ENCODE measurements at places on chromosomes 2 and 18.

DNA sequence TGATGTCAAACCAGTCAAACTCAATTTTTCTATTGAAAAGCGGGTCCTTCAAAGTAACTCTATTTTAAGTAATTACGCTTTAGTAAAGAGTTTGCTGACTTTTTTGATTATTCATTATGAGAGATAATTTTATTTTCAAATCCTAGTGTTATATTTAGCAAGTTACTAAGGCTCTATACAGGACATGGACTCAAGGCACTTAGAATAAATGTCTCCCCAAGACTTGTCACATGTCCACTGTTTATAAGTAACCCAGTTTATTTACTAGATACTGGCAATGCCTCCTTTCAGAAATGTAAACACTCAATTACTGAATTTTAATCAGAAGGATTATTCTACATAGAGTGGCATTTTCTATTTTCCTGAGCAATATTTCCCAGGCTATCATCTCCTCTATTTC lies 638.1 kb downstream of the ERBB4 start:
- no peak for DNase-seq

GRCh38 chr2:7013471-7014160 lies 96.4 kb downstream of the RNF144A start:
- DNase-seq, result no peak

DNA sequence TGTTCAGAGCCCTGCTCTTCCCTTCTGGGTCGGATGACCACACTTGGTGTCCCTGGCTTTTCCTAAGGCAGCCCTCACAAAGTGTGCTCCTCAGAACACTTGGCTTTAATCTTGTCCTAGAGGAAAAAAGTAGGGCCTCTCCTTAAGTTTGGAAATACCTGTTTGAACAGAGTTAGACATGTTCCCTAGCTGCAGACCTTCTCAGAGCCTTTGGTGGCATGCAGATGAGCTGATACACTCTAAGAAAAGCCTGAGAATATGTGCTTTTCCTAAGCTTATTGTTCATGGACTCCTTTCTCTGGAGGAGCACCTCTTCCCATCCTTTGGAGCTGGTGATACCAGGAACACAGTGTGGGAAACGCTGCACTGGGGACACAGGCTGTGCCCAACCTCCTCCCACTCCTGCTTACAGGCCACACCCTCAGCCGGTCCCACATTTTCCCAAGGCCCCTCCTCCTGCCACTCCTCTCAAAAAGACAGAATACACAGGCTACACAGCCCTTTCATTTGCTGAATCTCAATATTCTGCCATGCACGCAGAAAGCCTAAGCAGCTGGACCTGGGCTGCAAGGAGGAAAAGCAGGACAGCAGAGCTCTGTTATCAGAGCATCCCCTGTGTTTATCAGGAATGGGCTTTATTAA lies 443.6 kb downstream of the NBAS start:
- DNase-seq, result no peak

- no peak for DNase-seq
Measured at GRCh38 chr18:80037869-80038630, 3.8 kb downstream of the RBFA start.

DNA sequence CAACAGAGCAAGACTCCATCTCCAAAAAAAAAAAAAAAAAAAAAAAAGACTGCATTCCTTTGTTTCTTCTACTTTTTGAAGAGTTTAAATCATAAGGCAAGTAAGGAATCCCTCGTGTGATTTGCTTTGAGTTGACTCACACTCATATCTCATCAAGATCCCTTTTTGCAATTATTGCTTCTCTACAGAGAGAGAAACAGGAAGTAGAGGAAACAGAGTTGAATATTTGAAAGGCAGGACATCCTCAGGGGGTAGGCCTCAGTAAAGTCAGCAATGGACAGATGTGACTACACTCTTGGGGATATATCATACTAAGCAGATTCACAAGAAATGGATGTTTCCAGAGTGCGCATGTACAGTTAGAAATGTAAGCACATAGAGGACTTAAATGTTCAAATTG lies 11.2 kb upstream of the EFR3B start:
- DNase-seq, result peak; percentile 52

- DNase-seq, result peak; percentile 13
Measured at GRCh38 chr2:127305990-127306585, 12.1 kb upstream of the ERCC3 start.

- DNase-seq, result peak; percentile 16
Measured at GRCh38 chr2:241041589-241042158, 43.3 kb downstream of the SNED1 start.

- no peak for DNase-seq
Measured at GRCh38 chr2:180618570-180618969, 361.8 kb upstream of the UBE2E3 start.

DNA sequence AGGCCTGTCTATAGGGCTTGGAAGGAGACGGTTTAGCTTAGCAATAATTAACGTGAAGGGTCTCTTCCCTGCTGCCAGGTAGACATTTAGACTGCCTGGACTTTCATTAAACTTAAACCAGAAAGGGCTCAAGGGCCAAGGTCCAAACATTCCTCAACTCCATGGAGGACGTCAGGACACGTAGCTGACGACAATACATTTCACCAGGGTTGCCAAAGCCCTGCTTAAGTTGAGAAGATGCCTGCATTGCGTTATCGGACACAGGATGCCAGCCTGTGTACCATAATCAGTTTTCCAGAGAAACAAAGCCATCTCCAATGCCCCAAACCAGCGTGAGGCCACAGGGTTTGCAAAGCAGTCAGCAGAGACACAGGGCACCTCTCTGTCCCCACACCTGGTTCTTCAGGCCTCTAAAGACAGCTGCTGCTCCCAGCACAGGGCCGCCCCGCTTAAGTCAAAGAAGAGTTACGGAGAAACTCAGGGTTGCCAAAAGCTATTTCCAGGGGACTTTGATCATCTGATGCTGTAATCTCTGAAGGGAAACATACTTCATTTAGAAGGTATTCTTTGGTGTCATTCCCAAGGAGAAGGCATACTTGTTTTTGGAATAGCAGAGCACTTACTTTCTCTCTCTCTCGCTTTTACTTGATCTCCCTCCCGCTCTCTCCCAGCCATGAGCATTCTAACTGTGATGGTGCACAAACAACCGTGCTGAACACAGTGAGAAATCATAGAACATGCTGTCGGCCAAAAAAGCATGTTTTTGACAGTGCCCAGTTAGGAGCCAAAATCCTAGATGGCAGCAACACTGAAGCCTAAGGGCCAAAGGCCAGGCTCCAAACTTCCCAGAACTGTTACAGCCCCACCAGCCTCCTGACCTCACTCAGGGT lies 46.0 kb downstream of the TTC32 start:
- DNase-seq, result no peak

DNA sequence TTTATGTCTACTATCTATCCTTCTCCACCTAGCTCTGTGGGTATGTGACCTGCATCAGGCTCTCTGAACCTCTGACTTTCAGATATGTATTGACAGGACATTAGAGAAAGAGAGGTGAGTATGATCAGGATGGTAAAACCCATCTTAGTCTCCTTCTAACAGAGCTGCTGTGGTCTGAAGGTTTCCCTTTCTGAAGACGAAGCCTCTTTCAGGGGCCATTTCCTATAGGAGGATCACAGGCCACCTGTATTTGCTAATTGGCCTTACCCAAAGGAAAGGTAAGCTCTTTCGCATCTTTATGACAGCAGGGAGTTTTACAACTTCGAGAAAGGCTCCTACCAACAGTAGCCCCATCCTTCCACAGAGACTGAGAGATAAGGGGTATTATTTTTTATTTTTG lies 442.9 kb downstream of the KCNJ3 start:
- no peak for DNase-seq

DNA sequence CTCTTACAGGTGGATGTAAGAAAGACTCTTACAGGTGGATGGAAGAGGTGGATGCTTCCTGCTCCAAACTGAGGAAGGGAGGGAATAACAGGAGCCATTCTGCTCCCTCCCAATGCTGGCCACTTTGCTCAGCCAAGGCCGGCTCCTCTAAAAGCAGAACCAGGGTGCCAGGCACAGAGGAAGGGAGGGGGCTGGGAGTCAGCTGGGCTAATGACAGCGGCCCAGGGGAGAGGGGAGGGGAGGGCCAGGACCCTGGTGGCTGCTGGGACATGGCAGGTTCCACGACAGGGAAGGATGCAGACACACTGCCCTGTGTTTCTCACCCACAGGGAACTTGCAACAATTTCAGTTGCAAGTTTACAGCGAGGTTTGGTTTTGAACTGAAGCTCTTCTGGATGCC lies 173.4 kb downstream of the ANAPC1 start:
- no peak for DNase-seq

GRCh38 chr2:144477957-144478311 lies 42.0 kb downstream of the ZEB2 start:
- no peak for DNase-seq

DNA sequence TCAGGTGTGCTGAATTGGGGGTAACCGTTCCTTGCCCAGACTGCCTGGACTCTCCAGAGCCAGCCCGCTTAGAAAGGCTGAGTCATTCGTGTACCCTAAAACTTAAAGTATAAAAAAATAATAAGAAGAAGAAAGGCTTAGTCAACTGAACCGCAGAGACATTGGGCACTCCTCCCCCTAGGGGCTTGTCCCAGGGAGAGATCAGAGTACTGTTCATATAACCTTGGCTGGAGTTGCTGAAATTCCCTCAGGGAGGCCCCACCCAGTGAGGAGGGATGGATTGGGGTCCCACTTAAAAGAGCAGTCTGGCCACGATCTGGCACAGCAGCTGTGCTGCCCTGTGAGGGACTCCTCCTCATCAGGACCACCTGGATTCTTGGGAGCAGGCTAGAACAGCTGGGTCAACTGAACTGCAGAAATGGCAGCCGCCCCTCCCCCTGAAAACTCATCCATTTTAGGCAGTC lies 37.2 kb downstream of the ANKRD12 start:
- peak; percentile 26 for DNase-seq

DNA sequence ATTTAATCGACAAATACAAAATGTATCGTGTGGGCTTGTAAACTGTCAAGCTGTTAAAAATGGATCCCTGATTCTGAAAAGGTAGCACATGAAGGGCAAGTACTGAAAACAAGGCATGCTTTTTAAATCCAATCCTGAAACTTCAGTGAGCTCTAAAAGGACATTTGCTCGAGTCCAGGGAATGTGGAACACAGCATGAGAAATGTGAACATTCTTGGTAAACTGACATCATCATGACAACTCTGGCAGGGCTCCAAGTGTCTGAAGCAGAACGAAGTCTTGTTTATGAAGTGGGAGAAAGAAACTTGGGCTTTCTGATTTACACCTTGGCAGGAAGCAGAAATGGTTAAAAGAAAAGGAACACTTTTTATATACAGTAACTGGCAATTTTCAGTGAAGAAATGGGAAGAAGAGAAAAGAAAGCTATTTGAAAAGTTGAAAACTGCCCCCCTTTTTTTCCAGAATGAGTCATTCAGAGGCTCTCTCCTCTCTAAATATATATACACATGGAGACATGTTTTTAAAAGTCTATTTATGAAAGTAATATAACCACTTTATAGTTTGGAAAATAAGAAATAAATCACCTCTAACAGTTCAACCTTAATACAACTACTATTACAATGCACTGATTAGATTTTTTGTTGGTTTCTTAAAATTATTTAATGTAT lies 120.8 kb downstream of the GAREM1 start:
- no peak for DNase-seq

GRCh38 chr2:233414777-233415570 lies 60.7 kb downstream of the DGKD start:
- DNase-seq, result no peak

- no peak for DNase-seq
Measured at GRCh38 chr2:240962300-240963064, 35.9 kb upstream of the SNED1 start.

DNA sequence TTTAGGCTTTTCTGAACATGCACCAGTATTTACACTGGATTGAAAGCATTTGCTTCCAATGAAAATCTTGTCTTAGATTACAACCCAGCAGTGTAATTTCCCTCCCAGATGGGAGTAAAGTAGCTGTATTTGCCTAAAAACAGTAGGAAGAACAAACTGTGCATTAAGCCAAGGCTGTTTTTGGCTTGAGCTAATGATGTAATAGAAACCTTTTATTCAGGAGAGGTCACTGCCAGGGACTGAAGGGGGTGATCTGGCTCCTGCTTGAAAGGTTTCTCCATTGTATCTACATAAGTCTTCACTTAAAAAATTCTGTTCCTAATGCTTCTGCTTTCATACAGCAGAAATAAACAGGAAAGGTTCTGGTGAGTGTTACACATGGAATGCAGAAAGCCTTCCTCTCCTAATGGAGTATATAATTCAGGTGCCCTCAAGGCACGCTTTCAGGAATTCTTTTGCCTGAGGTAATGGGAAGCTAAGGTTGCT lies 74.4 kb downstream of the MEIS1 start:
- no peak for DNase-seq

- DNase-seq, result no peak
Measured at GRCh38 chr18:65093346-65093745, 657.5 kb upstream of the CDH7 start.

DNA sequence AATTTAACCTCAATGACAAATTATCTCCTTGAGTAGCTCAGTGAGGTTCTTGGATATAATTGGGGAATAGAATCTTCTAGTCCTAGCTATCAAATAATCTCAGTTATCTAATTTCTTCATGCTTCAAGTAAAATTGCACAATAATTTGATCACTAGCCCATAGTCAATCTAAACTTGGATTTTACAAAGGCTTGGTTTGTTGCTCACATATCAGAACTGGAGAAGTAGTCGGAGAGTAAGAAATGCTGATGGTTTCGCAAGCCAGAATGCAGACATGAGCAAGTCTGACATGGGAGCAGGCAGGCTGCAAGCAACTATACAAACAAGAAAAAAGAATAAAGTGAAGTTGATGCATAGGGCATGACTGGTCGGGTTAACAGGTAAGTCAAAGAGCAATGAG lies 11.7 kb upstream of the PDE11A start:
- DNase-seq, result no peak

- DNase-seq, result no peak
Measured at GRCh38 chr2:120399889-120400240, 53.9 kb downstream of the INHBB start.

DNA sequence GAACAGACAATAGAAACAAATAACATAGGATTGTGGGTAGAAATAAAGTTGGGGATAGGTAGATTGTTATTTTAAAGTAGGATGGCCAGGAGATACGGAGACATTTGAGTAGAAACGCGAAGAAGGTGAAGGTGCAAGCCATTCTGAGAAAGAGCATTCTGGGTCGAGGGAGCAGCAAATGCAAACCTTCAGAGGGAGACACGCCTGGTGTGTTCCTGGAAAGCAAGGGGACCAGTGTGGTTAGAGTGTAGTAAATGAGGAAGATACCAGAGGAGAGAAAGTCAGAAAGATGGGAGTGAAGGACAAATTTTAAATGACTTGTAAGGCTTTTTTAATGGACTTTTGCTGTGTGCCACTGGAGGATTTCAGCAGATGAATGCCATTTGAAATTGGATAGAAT lies 1.7 kb downstream of the CYP20A1 start:
- DNase-seq, result peak; percentile 23
